ENCODE measurements at places on chromosomes 11 and 22.

- no peak overlapping the region for H3K4me3 ChIP-seq
- H3K4me1 ChIP-seq = peaks cover 4% of the 10 kb centered on the region
- no peak overlapping the region for H3K27ac ChIP-seq
- H3K36me3 ChIP-seq = no peaks in the 10 kb centered on the region
- no peak for DNase-seq
These were observed 38.5 kb downstream of the INSC start for GRCh38 chr11:15153231-15153630.

DNA sequence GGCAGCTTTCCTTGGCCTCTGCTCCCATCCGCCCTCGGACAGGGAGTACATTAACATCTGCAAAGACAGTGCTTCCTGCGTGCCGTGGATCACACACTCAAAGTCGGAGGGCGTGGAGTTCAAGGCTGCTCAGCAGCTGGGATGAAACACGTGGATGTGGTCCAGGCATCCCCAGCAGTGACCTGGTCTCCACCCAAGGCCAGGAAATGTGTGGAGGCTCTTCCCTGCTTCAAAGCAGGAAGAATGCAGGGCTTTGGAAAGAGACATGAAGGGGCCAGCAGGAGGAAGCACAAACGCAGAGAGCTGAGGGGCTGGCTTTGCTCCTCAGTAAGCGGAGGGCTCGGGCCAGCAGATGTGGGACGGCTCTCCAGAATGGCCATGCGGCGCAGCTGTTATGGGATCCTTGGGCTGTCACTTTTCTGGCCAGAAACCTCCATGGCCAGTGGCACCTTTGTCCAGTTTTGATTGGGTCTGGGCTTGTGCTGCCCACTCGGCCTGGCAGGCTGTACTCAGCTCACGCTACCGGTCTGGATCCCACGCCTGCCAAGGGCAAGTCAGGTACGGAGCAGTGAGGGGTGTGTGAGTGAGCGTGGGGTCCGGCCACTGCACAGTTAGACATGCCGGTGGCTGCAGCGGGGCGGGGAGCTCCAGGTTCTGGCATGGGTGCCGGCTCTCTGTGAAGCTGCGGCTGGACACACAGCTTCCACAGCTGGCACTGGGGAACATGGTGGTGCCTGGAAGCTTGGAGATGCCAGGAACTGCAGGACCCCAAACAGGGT lies 438.0 kb downstream of the TBC1D22A start:
- H3K27me3 ChIP-seq = no peaks in the 10 kb centered on the region
- H3K4me1 ChIP-seq = peaks cover 2% of the 10 kb centered on the region
- H3K4me3 ChIP-seq = no peak overlapping the region
- no peak for DNase-seq
- no peaks in the 10 kb centered on the region for H3K36me3 ChIP-seq
- H3K27ac ChIP-seq = no peak overlapping the region

GRCh38 chr11:8381871-8382396 lies 118.3 kb upstream of the LMO1 start:
- no peak for DNase-seq
- H3K36me3 ChIP-seq = no peaks in the 10 kb centered on the region
- no peak overlapping the region for H3K4me3 ChIP-seq

DNA sequence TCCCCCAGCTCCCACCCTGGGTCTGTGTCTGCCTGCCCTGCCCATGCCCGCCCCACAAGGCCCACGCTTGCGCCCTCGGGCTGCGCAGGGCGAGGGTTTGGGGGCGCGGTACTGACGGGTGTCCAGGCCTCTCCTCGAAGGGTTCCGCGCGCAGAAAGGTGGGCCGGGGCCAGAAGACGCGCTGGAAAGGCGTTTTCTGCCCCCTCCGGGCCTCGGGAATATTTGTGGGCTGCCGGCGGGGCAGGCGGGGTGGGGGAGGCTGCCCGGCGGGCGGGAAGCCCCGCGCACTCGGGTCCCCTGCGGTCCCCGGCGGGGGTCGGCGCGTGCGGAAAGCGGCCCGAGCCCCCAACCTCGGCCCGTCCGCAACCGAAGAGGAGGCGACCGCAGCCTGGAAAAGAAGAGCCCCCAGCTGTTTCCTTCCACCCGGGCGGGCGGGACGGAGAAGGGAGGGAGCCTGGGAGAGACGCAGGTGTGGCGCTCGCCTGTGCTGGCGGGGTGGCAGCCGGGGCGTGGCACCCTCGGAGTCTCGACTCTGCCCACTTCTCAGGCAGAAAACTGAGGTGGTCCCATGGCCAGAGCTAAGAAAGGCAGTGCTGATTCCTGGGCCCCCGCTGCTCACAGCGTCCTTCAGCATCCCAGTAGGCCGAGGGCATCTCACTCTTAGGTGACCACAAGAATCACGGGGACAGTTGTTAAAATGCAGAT lies 59.0 kb downstream of the THAP12 start:
- H3K27me3 ChIP-seq = peaks cover 13% of the 10 kb centered on the region
- H3K4me1 ChIP-seq = peaks cover 7% of the 10 kb centered on the region
- H3K4me3 ChIP-seq = no peak overlapping the region
- no peak for DNase-seq
- no peaks in the 10 kb centered on the region for H3K36me3 ChIP-seq

GRCh38 chr11:118057251-118058145 lies 19.4 kb upstream of the TMPRSS4 start:
- H3K27me3 ChIP-seq = peaks cover 2% of the 10 kb centered on the region
- peaks cover 14% of the 10 kb centered on the region for H3K4me1 ChIP-seq

DNA sequence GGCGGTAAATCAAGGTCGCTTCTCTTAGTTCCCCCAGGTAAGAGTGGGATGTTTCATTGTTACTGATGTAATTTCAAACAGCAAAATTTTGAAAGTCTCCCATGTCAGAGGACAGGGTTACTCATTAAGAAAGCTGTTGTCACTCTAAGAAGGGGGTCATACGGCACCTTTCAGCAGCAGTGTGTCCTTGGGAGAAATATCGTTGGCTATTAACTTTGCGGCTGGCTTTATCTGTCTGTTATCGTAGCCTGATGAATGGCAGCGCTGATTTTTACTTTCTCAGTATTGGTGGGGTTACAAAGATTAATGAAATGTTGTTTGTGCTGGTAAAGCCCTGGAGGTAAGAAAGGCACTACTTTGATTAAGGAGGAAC lies 27.5 kb upstream of the FBXO3 start:
- H3K4me3 ChIP-seq = no peak overlapping the region
- H3K27ac ChIP-seq = no peak overlapping the region
- DNase-seq = no peak

- no peak overlapping the region for H3K4me3 ChIP-seq
- no peaks in the 10 kb centered on the region for H3K4me1 ChIP-seq
- H3K27me3 ChIP-seq = no peaks in the 10 kb centered on the region
These were observed 8.3 kb downstream of the GAL3ST1 start for GRCh38 chr22:30566125-30566524.

DNA sequence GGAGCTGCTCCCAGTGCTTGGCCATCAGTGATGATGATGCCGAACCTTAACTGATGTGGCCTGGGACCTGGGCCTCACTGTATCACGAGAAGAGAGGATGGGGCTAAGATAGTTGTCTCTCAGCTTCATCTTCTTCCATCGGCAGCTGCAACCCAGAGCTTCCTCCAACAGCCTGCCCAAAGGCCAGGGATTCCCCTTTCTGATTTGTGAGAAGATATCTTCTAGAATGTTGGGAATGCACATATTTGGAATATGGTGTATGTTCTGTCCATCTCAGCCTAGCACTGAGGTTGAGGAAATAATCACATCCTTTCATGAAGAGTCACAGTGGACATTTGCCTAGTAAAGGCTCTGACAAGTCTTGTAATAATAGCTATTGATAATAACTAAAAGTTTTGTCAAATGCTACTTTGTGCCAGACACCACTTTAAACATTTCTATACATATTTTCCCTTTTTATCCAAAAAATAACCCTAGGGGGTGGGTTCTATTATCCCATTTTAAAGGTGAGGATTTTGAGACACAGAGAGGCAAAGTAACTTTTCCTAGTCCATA lies 73.1 kb downstream of the COMMD9 start:
- no peak overlapping the region for H3K27ac ChIP-seq
- DNase-seq = no peak
- H3K4me1 ChIP-seq = no peaks in the 10 kb centered on the region
- H3K36me3 ChIP-seq = no peaks in the 10 kb centered on the region
- no peak overlapping the region for H3K4me3 ChIP-seq

GRCh38 chr11:33044285-33044756 lies 4.9 kb downstream of the TCP11L1 start:
- H3K27ac ChIP-seq = no peak overlapping the region
- no peak overlapping the region for H3K4me3 ChIP-seq
- DNase-seq = no peak
- H3K4me1 ChIP-seq = peaks cover 11% of the 10 kb centered on the region

GRCh38 chr22:29734838-29735237 lies 15.0 kb downstream of the CABP7 start:
- no peaks in the 10 kb centered on the region for H3K4me1 ChIP-seq
- no peak overlapping the region for H3K27ac ChIP-seq
- no peaks in the 10 kb centered on the region for H3K27me3 ChIP-seq
- H3K4me3 ChIP-seq = no peak overlapping the region

- no peak overlapping the region for H3K27ac ChIP-seq
- DNase-seq = no peak
- H3K27me3 ChIP-seq = no peaks in the 10 kb centered on the region
- H3K4me3 ChIP-seq = no peak overlapping the region
- no peaks in the 10 kb centered on the region for H3K4me1 ChIP-seq
These were observed 353.4 kb downstream of the TENM4 start for GRCh38 chr11:79087238-79087960.
